NCI-H1092 (cell line): ENCODE measurements at places on chromosomes 4 and X.

GRCh38 chrX:14832151-14832550, 40.7 kb downstream of the FANCB start:
- no peak for DNase-seq

GRCh38 chr4:7414736-7415510, 19.8 kb downstream of the PSAPL1 start:
- DNase-seq = no peak

DNA sequence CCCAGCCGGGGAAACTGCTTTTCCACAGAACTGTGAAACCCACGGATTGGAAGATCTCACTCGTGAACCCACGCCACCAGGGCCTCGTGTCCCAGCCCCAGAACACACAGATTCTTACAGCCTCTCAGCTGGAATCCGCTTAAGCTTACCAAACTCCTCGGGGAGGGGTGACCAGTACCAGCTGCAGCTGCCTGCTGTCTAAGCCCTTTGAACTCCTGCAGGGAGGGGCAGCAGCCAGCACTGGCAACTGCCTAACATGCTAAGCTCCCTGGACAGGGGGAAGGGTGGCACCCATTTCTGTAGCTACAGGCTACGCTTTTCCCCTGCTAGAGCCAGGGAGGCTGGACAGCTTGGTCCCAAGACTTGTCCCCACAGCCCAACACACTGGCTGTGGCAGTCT, 38.4 kb downstream of the TBL1X start:
- DNase-seq = no peak

GRCh38 chrX:115616943-115617563, 56.1 kb downstream of the PLS3 start:
- DNase-seq = no peak

- no peak for DNase-seq
Measured at GRCh38 chr4:11701966-11702725, 273.5 kb upstream of the HS3ST1 start.

DNA sequence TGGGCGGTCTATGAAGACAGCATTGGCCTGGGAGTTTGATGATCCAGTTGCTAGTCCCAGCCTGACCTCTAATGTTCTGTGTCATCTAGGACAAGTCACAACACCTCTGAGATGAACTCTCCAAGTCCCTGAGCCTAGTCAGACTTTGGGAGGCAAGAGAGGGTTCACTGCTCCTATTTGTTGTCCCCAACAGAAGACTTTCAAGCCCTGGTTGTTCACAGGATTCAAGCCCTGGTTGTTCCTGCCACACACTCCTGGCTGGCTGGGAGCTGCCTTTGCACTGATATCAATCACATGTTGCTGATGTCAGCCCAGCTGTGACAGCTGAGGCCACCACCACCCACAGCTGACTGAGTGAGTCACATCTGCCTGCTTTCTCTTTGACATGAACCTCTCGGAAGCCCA, 253.2 kb upstream of the RASGEF1B start:
- DNase-seq = no peak
